ENCODE measurements at places on chromosomes 11 and 22. TPM values are rescaled to one million over a fixed set of nuclear protein-coding genes. Genes with fewer than 3 reads are reported as not detected.

The PAMR1 gene
- not detected for total RNA-seq

The KRTAP5-2 gene
- total RNA-seq: not detected

The SLC1A2 gene
- not detected for total RNA-seq

The TRIM49B gene
- total RNA-seq: not detected

The CCDC81 gene
- total RNA-seq: 1.7 TPM

The KCNE3 gene
- not detected for total RNA-seq

The RTN4R gene
- 1.6 TPM for total RNA-seq

The KRTAP5-9 gene
- not detected for total RNA-seq

The KDM4E gene
- total RNA-seq: not detected
